ENCODE measurements at places on chromosomes 1 and 21.
A peak's percentile ranks its signal among the peaks of the same experiment; 100 is the strongest.

- DNase-seq, result no peak
Observed at GRCh38 chr1:201302163-201303152, 19.2 kb downstream of the PKP1 start.

GRCh38 chr1:83960669-83961277, 38.2 kb downstream of the TTLL7 start:
- DNase-seq, result no peak

DNA sequence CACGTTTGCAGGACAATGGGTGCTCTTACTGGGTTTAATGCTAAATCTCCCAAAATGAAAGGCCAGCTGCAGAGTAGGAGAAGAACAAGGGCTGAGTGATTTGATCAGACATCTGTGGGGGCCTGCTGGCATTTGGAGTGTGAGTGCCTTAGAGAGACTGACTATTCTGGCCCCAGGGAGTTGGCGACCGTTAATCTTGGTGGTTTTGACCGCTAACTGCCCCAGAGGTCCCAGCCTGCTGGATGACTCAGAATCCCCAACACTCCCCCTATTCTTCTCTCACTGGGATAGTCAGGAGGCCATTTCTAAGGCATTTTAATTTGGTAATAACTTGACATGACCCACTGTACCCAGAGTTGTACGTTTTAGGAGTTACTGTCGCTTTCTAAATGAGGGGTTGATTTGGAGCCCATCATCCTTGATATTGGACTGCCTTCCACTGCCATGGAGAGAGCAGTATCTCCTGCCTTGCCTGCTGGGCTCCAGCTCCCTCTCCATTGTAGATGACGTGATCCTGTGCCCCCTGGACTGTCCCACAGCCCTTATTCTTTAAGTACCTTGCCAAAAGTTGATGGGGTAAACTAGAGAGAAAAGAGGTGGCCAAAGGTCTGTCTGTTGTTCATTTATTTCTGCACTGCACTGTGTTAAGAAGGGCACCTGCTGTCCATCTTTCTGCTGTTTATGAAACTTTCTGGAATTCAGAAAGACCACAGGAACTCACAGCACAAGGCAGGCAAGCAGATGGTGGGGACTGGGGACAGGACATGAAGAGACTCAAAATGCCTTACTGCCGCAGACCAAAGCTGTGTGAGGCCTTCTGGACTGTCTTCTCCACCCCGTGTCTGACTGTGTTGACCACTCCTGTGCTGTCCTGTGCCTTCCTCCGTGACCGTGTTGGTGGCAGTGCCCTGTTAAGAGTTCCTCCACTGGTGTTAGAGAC, 98.2 kb upstream of the ARTN start:
- peak; percentile 100 for DNase-seq

DNA sequence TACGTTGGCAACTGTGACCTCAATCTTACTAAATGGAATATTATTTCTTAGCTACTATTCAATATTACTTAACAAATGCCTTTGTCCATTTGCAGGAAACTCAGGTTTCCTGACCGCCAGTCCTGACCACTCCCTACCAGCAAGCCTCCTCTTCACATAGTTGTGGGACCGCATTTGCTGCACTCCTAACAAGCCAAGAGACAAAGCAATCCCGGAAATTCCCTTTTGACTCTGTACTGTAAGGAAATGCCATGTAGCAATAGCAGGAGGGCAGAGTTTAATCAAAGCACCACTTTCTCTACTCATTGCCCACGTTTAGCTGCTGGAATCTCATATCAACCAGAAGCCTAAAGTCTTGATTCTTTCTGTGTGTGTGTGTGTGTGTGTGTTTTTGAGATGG, 28.1 kb upstream of the ACBD6 start:
- DNase-seq, result peak; percentile 83

- no peak for DNase-seq
Observed at GRCh38 chr1:207103892-207104373, at the start of gene C4BPA. Gene C4BPA, plus strand, starts transcription at chr1:207104233. Its CDS starts 8,793 bp downstream, at chr1:207113026.

- peak; percentile 6 for DNase-seq
Observed at GRCh38 chr1:59271561-59272260, 25.2 kb upstream of the FGGY start.

GRCh38 chr1:29777522-29777921, 541.2 kb downstream of the PTPRU start:
- DNase-seq, result no peak

DNA sequence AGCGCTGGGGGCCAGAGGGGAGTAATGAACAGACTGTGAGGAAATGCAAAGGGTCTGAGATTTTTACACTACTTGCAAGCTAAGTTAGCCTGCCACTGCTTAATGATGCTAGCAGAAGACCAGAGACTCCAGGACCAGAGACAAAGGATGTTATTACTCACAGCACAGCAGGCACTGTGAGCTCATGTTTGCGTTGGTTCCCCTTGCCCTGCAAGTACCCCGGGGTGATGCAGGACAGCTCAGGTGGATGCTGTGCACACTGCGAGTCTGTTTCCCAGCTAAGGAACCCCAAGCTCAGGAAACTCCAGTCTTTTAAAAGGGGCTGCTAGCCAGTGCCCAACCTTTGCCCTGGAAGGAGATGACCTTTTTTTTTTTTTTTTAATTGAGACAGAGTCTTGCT, 1.2 kb downstream of the FHAD1 start:
- no peak for DNase-seq
